Hippocampal formation (tissue), 2 donors: ENCODE measurements at places on chromosomes 3 and 15.

DNA sequence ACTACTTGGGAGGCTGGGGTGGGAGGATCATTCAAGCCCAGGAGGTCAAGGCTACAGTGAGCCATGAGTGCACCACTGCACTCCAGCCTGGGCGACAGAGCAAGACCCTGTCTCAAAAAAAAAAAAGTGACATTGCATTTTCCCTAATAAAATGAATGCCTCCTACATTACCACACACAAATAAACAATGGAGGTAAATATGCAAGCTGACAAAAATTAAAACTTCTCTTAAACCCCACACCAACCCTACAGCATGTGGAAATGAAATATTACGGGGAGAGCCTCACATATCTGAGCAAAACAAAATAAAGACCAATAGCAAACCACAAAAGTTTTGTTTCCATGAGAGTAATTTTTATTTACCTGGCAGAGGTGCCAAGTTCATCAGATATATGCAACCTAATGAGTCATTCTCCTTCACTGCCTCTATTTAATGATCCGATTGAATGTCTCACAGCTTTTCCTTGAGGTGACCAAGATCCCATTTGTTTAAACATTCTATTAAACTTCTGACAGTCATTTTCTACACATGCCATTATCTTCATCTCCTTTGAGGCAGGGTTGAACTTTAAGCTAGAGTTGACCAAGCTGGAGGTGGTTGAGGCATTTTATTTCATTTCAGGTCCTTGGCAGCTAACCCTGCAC is 9.4 kb upstream of the CAV3 start:
- no peak for DNase-seq

- no peak for DNase-seq
Measured at GRCh38 chr15:90171623-90172022, 29.5 kb upstream of the SEMA4B start.

- no peak for DNase-seq
Measured at GRCh38 chr3:37888421-37888820, 26.7 kb downstream of the CTDSPL start.

GRCh38 chr15:40137303-40138200 is 23.3 kb upstream of the BUB1B start:
- DNase-seq: no peak

- DNase-seq: no peak
Measured at GRCh38 chr3:101950510-101950909, 101.2 kb downstream of the NFKBIZ start.

- DNase-seq: no peak
Measured at GRCh38 chr3:190073264-190074008, 47.3 kb downstream of the P3H2 start.

DNA sequence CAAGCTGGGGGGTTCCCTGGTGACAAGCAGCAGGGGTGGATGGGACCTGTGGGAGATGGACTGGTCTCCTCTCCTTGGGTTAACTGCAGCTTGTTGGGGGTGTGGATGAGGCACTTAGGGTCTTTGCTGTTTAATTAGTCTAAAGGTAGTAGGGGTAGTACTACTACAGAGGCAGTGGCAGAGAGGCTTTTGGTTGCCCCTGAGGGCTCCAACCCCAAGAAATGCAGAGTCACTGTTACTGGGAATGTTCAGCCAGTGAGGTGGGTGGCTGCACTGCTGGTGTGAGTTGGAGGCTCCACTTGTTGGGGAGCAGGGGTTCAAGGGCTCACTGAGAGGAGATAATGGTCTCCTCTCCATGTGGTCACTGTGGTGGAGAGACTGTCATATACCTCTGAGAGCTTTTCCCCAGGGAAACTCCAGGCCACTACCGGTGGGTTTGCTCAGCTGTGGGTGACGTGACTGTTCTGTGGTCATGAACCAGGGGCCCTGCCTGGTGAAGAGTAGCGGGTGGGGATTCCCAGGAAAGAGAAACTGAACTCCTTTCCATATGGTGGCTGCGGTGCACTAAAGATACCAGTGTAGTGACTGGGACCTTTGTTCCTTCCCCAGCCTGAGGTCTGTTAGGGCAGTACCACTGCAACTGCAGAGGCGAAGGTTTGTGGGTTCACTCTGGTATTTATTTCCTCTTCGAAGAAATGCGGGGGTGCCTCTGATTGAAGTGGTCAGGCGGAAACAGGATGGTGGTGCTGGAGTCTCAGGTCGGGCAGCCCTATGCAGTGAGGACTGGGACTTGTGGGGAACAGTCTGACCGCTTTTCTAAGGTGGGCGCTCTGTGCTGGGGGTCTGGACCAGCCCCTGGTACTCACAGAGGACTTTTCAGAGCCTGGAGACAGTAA is 68.9 kb upstream of the TNFSF10 start:
- no peak for DNase-seq

- DNase-seq: no peak
Measured at GRCh38 chr3:146498002-146498736, 28.8 kb upstream of the PLSCR2 start.

GRCh38 chr3:149628957-149629670 is 28.7 kb downstream of the WWTR1 start:
- no peak for DNase-seq

GRCh38 chr3:128466840-128467541 is at the start of gene DNAJB8:
Gene DNAJB8 (minus strand): TSS chr3:128466890. CDS start chr3:128463245, 3,645 bp downstream.
- no peak for DNase-seq

- DNase-seq: no peak
Measured at GRCh38 chr3:177364236-177364635, 167.0 kb upstream of the TBL1XR1 start.

DNA sequence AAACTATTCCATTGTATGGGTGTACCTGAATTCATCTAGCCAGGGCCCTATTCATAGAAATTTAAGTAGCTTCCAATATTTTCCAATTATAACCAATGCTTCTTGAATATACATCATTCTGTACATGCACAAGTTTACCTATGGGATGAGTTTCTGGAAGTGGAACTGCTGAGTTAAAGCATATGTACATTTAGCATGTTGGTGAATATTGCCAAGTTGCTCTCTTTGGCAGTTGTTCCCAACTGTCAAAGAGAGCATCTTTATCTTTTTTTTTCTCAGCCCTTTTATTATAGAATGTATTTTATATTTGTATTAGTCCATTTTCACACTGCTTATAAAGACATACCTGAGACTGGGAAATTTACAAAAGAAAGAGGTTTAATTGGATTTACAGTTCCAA is 8.3 kb upstream of the CCK start:
- DNase-seq: no peak

DNA sequence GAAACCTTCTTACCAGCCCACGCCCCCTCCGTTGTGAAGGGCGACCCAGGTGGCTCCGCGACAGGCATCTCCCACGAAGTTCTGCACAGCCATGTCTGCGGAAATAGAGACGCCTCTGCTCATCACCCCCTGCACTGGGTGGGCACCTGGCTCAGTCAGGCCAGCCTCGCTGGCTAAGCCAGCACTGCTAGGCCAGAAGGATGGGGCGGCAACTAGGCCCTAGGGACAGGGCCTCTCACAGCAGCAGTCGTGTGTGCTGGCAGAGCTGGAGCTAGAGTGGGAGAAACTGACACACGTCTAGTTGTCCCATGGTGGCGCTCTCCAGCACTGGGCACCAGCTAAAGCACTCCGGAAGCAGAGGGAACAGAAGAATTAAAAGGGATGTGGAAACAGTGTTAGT is 12.5 kb upstream of the ZXDC start:
- no peak for DNase-seq

DNA sequence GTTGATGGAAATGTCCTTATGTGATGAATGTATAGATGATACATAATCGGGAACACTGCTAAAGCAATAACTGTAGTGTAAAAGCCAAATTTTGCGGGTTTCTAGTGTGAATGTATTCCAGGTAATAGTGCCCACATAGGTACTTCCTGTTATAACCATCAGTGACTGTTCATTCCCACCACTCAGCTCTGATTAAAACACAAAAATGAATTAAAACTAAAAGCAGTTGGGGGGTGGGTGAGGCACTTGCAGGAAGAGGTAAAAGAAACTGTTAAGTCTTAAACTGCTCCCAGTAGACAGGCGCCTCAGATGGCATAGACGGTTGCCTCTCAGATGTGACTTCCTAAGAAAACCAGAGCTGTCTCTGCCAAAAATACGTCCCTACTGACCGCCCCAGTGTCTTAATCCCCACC is 893 bp upstream of the MTHFS start:
- no peak for DNase-seq

DNA sequence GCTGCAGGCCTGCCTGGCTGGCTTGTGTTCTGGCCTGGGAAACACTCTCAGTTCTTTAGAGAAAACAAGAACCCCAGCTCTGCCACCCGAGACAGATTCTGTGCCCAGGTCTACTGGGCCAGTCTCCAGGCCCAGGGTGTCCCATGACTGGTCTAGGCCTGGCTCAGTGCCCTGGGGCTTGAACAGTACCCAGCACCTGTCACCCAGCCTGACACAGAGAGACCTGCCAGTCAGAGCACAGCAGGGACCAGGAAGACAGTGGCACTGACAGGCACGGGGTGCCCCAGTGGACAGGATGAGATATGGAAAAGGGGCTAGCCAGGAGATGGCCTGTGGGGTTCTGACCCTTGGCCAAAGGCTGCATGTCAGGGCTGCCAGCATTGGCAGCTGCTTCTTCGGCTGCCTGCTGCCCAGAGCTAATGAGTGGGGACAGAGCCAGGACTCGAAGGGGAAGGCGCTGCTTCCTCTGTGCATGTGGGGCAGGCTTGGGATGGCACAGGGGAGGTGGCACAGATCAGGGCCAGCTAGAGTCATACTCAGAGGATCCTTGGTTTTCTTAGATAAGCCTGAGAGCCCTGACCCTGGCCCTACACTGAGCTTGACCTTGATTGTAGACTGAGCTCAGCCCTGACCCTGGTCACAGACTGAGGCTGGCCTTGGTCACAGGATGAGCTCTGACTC is 15.1 kb downstream of the CCDC33 start:
- DNase-seq: peak; percentile 81
